ENCODE measurements at places on chromosomes 13 and 19.

GRCh38 chr13:83086088-83086487, 796.2 kb downstream of the SLITRK1 start:
- no peak for DNase-seq

- no peak for DNase-seq
Observed at GRCh38 chr19:13872695-13873389, 4.1 kb upstream of the NANOS3 start.

DNA sequence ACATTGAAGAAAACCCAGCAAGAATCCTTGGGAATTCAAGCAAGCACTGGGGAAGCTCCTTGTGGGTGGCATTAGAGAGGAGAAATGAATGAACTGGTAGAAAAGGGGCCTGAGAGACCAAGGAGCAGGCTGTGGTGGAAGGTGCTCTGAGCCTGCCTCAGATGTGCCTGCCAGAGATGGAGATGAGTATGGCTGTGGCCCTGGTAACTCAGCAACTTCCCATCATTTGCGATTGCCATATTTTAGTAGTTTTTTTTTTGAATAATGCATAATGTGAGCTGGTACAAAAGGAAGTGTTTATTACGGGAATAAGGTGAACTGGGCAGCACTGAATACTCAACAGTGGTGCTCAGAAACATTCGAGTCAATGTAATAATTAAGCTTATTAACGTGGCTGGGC, 39.1 kb downstream of the ERICH6B start:
- no peak for DNase-seq

DNA sequence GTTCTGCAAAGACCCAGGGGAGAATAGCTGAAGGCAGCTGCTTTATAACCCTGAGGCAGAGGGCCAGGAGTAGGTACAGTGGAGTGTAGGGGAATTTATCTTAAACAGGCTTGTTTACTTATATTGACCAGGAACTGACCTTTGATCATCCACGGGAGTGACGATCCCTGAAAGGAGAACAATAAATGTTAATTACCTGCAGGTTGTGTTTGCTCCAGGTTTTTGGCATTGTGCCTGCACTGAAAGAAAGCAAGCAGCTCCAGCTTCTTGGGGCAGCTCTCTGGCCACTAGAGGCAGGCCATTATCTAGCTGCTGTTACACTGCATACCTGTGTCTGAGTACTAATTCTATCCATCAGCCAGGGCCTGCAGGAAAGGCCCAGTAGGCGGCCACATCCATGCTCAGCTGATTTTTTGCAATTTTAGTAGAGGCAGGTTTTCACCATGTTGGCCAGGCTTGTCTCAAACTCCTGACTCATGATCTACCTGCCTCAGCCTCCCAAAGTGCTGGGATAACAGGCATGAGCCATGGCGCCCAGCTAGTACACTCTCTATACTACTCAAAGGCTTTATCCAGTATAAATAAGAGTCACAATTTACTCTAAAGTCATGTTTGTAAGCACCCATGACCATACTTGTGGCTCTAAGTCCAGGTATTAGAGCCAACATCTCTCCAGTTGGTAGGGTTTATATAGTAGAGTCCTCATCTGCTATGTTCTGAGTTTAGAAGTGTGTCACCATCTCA, 8.5 kb upstream of the ZNF91 start:
- DNase-seq: no peak

GRCh38 chr19:12638611-12639182, 27.8 kb downstream of the MAN2B1 start:
- DNase-seq: no peak

DNA sequence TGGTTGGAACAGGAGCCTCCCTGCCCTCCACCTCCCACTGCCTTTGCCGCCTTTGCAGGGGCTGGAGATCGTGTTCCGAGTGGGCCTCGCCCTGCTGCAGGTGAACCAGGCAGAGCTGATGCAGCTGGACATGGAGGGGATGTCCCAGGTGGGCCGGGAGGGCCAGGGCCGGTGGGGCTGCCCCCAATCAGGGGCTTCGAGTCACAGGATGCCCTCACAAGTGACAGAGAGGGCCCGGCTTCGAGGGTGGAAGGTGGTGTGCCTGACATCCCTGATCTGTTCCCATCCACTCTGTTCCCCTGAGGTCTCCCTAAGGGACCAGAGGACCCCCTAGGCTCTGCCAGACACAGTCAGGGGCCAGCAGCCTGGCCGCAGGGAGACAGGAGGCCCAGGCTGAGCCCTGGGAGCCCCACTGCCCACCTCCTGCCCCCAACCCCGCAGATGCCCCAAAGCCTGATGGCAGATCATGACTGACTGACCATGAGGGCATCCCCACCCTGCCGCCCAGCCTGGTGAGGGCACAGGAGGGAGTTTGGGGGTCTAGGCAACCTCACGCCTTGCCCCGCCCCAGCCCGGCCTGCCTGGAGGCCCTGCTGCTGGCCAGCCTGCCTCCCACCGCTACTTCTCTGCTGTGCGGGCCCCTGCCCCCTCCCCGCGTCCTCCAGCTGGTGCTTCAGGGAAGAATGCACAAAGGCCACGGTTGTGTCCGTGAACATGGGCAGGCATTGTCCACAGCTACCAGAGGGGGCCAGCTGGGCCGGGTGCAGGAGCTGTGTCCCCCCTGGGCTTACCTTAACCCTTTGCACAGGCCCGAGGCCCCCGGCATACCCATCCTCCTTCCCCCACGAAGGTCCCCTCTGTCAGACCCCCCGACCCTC, 21.8 kb downstream of the EVI5L start:
- no peak for DNase-seq

- DNase-seq: no peak
Observed at GRCh38 chr13:27171244-27171826, at the start of gene USP12. Gene USP12, minus strand, starts transcription at chr13:27171811. Its CDS starts 172 bp downstream, at chr13:27171639.

DNA sequence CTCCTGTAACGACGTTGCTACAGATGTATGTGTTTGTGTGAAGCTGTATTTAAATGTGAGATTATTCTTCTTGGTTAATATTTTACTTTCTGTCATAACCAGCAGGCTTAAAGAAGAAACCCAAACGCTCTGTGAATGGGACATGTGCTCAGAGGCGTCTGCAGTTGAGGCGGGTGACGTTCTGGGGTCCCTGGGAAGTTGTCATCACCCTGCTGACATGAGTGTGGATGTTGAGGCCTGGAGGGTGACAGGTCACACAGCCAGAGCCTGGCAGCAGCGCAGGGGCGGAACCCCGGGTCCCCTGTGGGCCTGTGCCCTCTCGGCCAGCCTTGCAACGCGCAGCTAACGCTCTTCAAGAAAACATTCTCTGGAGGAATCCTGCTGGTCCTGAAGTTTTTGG, 16.6 kb downstream of the RASA3 start:
- no peak for DNase-seq

GRCh38 chr13:24664726-24665409, 15.3 kb upstream of the ATP12A start:
- no peak for DNase-seq

GRCh38 chr19:35561436-35561835, 2.0 kb downstream of the ATP4A start:
- no peak for DNase-seq

DNA sequence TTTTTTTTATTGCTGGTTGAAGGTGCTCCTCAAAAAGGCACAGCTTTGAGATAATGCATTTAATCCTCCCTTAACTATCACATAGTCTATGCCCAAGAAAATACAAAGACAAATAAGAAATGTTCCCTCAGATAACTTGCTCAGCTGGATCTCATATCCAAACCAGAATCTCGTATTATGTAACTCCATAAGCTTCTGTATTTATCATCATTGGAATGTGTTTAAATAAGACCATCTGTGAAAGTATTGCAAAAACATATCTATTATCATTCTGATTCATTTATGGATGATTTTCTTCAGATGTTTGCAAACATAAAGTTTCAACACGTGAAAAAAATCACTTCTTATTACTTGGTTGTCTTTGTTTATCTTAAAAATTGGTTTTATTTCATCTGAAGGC, 190.9 kb downstream of the IRS2 start:
- DNase-seq: no peak

GRCh38 chr13:108003626-108004025, 211.7 kb downstream of the LIG4 start:
- DNase-seq: no peak

DNA sequence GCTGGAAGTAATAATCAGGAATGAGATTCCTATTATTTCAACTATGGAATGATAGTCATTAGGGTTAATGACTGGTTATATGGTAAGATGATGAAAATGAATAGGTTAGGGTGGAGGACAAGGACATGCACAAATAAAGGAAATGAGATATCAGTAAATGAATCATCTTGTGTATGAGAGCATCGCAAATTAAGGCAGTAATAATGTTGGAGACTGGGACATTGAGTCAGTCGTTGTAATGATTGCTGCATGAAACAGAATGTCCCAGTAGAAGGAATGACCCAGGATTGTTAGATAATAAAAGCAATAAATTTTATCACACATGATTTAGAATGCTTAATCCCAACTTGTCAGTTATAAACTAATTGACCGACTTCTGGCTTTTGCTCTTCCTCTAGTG, 1733.7 kb upstream of the PCDH20 start:
- no peak for DNase-seq

- no peak for DNase-seq
Observed at GRCh38 chr19:40693896-40694295, 3.4 kb upstream of the NUMBL start.

GRCh38 chr13:95247852-95248251, 53.4 kb downstream of the ABCC4 start:
- no peak for DNase-seq

DNA sequence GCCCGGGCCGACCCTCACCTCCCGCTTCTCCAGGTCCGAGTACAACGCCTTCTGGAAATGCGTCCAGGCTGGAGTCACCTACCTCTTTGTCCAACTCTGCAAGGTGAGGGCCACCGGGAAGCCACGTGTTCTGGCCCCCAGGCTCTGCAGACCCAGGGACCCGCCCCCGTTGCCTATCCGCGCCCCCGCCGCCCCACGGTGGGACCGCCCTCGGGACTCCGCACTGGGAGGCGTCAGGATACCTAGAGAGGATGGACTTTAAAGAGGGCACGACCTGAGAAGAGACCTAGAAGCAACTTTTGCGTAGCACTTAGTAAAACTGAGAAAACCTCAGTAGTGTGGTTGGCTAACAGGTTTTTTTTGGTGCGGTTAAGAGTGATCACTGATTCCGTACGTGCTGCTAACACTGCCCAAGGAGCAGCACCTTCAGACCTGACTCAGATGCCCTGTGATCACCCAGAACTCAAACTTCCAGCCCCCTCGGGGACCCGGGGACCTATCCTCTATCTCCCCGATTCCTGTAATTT, 492 bp downstream of the TMEM147 start:
- peak; percentile 53 for DNase-seq

DNA sequence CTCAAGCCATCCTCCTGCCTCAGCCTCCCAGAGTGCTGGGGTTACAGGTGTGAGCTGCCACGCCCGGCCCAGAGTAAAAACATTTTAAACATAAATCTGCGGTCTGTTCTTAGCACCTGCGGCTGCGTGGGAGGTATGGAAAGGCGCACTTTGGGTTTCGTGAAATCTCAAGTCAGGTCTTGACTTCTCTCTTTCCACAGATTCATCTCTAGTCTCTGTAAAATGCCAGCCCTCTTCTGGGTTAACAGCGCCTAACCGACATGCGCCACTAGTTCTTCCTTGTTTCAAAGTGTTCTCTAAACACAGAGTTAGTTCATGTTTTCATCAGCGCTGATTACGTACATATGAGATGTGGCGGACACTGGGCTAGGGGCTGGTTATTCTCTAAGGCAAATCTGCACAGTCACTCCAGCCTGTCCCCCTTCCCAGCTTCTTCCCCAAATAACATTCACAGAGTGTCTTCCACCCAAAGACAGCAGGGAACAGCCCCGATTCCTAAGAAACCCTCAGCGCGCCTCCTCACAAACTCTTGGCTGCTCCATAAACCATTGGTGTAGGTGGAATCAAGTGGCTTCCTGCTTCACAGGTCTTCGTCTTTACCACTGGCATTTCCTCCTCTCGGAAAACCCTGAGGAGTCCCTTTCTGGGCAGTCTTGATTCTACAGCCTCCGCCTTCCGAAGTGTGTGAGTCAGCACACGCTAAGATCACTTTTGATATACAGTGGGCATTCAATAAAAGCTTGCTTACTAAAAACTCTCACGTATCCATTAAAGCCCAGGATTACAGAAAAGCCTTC, 1.4 kb downstream of the PARP4 start:
- DNase-seq: peak; percentile 43

- DNase-seq: no peak
Observed at GRCh38 chr19:47107202-47107952, 6.2 kb downstream of the ZC3H4 start.

- DNase-seq: peak; percentile 48
Observed at GRCh38 chr19:19627621-19628500, at the start of gene LPAR2. Gene LPAR2, minus strand, starts transcription at chr19:19628220. Its CDS starts 945 bp downstream, at chr19:19627275.

- no peak for DNase-seq
Observed at GRCh38 chr13:112964971-112965492, 4.0 kb upstream of the MCF2L start.

DNA sequence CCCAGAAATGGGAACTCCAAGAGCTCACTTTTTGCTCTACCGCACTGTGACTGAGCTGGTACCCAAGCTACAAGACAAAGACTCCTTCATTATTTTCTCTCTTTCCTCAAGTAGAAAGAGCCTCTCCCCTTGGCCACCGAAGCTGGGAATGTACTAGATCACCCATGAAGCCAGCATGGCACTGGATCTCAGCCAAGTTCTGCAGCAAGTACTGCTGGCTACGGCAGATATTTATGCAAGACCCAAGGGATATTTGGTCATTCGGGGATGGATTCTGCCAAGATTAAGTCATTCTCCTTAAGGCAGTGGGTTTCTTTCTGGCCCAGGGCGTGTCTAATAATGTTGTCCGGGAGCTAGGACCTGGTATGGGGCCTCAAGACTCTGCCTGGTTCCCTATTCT, 633.5 kb downstream of the SLITRK1 start:
- DNase-seq: no peak

DNA sequence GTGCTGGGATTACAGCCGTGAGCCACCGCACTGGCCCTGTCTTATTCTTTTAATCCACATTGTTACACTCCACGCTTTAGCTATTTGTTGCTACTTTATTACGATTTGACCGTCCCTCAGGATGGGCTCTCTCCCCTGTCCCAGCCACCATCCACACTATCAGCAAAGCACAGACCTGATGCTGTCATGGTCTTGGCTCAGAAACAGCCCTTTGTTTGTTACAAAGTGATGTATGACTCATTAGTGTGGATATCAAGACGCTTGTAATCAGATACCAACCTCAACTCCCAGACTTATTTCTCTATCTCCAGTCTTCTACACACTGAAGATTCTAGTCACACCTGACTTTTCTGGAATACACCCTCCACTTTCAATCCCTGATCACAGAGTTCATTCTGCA, 84.6 kb upstream of the FREM2 start:
- DNase-seq: no peak

DNA sequence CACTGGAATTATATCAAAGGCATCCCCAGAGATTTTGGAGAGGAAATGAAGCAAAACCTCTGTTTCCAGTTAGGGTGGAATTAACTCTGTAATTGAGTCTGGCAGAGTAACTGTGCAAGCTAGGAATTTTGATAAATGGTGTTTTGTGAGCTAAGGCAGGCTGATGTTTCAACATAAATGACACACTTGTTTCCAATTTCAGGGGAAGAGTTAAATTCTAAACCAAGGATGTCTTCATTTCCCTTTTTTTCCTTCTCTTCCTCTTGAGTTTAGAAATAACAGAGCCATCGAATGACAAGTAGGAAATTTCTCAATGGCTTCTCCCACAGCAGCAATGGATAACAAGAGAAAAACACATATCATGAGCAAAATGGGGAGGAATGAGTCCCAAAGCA, 131.2 kb downstream of the IRS2 start:
- DNase-seq: no peak

All from activated CD4-positive, alpha-beta T cell treated with anti-CD3 and anti-CD28 coated beads for 24 hours (primary cell).